NB4 (cell line): ENCODE measurements at places on chromosomes 3 and 15.

DNA sequence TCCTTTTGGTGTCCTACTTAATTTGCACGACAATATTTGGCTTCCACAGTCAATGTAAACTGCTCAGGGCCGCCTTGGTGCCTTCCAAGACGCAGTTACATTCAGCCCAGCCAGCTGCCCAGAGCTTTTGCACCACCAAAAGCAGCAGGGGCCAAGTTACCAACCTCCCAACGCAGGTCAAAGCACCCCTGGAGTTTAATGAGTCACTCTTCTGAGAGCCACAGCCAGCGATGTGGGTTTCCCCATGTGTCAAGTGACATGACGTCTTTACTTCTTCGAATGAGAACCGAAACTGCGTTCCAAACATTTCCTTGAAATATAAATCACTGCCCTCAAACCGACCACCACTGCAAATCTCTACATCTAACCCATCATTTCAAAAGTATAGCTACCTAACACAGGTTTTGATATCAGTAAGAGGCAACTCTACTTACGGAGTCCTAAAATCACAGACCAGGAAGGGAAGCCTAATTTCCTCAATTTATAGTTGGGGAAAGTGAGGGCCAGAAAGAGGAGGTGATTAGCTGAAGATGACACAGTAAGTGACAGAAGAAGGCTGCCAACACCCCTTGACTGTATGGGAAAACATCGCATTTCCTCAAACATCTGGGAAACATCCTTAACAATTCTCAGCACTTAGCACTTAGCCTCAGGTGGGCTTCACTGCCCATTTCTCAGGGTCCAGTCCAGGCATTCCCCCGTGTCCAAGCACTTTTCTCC, 24.5 kb downstream of the MB21D2 start:
- DNase-seq = peak; percentile 73

- no peak for DNase-seq
These were observed 381.2 kb upstream of the WNT5A start for GRCh38 chr3:55868347-55868746.

DNA sequence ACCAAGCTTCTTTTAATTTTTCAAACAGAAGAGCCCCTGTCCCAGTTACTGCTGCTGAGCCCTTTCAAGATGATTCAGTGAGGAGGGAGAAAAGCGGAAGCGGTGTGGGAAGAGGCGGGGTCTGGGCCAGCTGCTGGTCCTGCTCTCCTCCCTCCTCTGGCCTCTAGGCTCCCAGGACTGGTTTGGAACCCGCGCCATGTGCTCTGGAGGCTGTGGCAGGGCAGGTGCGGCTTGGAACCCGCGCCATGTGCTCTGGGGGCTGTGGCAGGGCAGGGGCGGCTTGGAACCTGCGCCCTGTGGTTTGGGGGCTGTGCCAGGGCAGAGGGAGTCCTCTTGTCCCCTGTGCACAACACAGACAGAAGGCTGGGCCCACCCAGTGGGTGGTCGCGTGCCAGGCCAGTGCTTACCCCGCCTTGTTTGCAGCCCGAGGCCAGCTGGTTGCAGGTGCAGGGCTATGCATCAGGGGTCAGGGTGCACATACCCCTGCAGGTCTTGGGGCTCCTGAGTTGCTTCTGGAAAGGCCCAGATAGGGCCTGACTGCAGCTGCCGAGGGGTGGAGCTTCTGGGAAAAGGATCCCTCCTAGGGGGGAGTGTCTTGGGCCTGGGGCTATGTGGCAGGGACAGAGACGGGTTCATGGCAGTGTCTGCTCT, 12.2 kb downstream of the ALG1L2 start:
- peak; percentile 85 for DNase-seq

GRCh38 chr15:79872358-79873017, 24.3 kb downstream of the MTHFS start:
- DNase-seq = peak; percentile 84

DNA sequence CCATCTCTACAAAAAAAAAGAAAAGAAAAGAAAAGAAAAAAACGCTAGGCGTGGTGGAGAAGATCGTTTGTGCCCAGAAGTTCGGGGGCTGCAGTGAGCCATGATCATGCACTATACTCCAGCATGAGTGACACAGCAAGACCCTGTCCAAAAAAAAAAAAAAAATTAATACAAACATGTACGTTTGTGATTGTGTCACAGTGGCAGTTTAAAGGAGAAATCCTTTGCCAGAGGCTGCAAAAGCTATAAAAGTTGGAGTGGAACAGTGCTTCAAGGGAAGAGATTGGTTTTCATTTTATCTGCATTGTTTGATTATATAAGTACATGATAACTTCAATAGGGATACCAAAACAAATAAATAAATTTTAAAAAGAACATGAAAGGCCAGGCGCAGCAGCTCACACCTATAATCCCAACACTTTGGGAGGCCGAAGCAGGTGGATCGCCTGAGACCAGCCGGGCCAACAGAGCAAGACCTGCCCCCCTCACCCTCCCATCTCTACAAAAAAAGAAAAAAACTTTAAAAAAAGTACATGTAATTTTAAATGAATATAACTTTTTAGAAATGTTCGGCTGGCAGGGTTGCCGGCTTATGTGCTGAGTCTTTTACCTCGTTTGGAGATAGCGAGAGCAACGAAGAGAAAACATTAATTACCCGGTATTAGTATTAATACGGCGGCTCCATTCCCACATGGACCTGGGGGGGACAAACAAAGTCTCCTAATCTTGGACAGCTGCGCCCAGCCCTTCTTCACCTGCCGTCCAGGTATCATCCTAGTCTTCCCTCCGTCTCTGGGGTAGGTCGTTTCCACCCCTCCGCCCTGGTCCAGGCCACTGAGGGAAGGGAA, 573 bp upstream of the DIS3L start:
- DNase-seq = peak; percentile 31

- DNase-seq = no peak
These were observed 99.9 kb upstream of the CCDC80 start for GRCh38 chr3:112740835-112741234.

DNA sequence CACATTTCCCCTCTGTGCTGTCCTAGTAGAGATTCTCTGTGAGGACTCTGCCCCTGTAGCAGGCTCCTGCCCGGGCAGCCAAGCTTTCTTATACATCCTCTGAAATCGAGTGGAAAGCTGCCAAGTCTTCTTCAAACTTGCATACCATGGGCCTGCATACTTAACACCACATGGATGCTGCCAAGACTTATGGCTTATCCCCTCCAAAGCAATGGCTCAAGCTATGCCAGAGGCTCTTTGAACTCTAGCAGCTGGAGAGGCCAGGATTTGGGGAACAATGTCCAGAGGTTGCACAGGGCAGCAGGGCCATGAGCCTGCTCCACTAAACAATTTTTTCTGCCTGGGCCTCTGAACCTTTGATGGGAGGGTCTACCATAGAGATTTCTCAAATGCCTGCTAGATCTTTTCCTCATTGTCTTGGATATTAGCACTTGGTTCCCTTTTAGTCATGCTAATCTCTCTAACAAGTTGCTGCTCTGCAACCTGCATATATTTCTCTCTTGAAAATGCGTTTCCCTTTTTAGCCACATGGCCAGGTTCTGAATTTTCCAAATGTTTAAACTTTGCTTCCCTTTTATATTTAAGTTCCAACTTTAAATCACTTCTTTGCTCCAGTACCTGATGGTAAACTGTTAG, 6.1 kb upstream of the PLSCR4 start:
- DNase-seq = no peak

- DNase-seq = no peak
These were observed 339.6 kb upstream of the TPRG1 start for GRCh38 chr3:188832146-188832545.

GRCh38 chr3:51934991-51935885, 6.5 kb downstream of the RRP9 start:
- no peak for DNase-seq

DNA sequence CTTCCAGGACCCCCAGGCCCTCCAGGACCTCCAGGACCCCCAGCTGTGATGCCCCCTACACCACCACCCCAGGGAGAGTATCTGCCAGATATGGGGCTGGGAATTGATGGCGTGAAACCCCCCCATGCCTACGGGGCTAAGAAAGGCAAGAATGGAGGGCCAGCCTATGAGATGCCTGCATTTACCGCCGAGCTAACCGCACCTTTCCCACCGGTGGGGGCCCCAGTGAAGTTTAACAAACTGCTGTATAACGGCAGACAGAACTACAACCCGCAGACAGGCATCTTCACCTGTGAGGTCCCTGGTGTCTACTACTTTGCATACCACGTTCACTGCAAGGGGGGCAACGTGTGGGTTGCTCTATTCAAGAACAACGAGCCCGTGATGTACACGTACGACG, 22.1 kb upstream of the CMSS1 start:
- no peak for DNase-seq

GRCh38 chr3:132038198-132038825, 3.5 kb upstream of the CPNE4 start:
- peak; percentile 21 for DNase-seq

- no peak for DNase-seq
These were observed 78.6 kb downstream of the VGLL4 start for GRCh38 chr3:11565072-11565471.

GRCh38 chr3:116341899-116342298, 103.4 kb downstream of the LSAMP start:
- DNase-seq = no peak

- DNase-seq = no peak
These were observed 393.7 kb downstream of the FEZF2 start for GRCh38 chr3:61979638-61980037.

- DNase-seq = no peak
These were observed 44.5 kb downstream of the ATP6V1A start for GRCh38 chr3:113791381-113791780.

DNA sequence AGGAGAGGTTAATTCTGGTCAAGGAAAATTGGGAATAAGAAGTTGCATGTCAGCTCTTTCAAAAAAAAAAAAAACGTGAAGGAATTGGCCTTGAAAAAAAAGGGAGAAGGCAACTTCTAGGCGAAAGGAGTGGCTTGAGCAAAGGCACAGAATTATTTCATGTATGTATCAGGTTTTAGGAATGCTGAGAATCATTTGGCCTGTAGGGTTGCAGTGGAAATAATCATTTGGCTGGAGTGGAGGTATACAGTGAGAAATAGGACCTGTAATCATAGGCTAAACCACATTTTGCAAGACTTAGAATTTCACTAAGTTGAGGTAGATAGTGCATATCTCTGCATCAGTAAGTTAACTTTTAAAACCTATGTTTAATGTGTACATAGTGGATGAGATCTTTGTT, 54.9 kb downstream of the EPHA6 start:
- DNase-seq = no peak

DNA sequence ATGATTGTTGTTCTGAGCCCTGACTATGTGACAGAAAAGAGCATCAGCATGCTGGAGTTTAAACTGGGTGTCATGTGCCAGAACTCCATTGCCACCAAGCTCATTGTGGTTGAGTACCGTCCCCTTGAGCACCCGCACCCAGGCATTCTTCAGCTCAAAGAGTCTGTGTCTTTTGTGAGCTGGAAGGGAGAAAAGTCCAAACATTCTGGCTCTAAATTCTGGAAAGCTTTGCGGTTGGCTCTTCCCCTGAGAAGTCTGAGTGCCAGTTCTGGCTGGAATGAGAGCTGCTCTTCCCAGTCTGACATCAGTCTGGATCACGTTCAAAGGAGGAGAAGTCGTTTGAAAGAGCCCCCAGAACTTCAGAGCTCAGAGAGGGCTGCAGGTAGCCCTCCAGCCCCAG, 142.0 kb downstream of the IL1RAP start:
- no peak for DNase-seq

- no peak for DNase-seq
These were observed 161.3 kb upstream of the LPP start for GRCh38 chr3:187992609-187993008.

- DNase-seq = no peak
These were observed 699.6 kb downstream of the MCTP2 start for GRCh38 chr15:94930960-94931359.

DNA sequence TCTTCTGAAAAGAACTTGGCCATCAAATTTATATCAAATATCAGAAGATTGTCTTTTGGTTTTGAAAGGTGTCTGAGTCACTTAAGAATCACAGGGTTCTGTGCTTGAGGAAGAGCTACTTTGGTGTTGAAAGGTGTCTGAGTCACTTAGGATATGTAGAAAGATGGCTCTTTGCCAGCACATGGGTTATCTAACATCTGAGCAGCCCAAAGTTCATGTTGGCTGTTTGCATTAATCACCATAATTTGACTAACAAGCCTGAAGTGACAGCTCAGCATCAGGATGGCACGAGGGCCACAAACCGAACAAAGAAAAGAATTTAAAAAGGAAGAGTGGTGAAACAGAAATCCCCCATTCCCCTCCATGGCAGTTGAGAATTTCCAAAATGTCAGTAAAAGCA, 190.5 kb upstream of the CMC1 start:
- DNase-seq = peak; percentile 52

DNA sequence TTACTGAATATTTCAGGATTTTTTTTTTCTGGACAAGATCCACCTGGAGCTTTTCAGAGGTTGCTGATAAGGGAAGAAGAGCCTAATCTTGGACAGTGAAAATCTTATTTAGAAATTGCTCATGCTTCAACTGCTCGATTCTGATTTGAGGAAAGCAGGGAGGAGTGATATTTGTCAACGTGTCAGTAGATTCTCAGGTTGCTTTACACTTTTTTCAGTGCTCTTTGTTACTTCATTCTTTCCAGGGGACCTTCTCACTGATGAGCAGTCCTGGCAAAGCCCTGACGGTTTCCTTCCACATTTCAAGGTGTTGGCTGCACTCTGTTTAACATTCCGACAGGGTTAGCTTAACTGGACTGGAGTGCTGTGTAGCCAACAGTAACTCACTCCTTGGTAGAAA, 24.1 kb upstream of the RARB start:
- no peak for DNase-seq

GRCh38 chr15:35442742-35443141, 103.2 kb downstream of the DPH6 start:
- DNase-seq = no peak

GRCh38 chr3:39126532-39127071, 19.1 kb downstream of the TTC21A start:
- peak; percentile 59 for DNase-seq

GRCh38 chr3:167783781-167784180, 48.3 kb downstream of the SERPINI1 start:
- DNase-seq = no peak

DNA sequence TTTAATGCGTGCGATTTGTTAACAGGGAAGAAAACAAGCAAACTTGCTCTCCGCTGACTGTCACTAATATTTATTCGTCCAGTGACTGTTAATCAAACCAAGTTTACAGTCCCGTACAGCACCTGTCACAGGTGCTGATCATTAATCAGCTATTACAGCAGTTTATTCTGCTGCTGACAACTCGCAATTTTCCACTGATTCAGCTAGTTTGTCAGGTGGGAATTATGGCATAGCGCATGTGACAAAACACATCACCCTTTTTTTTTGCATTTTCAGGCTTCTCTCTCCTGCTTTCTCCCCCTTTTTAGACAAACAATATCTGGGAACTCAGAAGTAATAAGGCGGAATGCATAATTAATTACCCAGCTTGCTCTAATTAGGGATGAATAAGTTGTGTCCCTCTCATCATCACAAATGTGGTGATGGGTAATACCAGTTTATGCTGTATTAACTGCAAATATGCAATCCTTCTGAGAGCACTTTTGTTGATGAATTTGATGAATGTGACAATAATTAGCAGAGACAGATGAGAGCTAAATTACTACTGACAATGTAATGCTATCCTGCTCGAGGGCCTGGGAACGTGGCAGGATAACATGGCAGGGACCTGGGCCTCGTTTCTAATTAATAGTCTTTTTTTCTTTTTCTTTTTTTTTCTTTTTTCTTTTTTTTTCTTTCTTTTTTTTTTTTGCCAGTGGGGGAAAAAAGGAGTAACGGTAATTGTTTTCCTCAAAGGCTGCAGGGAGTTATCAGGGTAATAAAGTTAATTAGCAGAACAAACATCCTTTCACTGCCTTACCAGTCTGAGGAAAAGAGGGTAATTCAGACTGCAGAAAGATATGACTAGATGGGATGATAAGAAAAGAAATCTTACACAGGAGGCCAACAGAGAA, 150.3 kb upstream of the SOX2 start:
- no peak for DNase-seq

- no peak for DNase-seq
These were observed 247.5 kb downstream of the DTWD1 start for GRCh38 chr15:49868348-49868747.
